Colonic mucosa (tissue), 4 donors: ENCODE measurements at places on chromosomes 12 and 14.

- DNase-seq = no peak
Observed at GRCh38 chr12:74235342-74235741, 302.3 kb upstream of the ATXN7L3B start.

GRCh38 chr12:27875677-27876076 is 95.6 kb upstream of the MANSC4 start:
- no peak for DNase-seq

DNA sequence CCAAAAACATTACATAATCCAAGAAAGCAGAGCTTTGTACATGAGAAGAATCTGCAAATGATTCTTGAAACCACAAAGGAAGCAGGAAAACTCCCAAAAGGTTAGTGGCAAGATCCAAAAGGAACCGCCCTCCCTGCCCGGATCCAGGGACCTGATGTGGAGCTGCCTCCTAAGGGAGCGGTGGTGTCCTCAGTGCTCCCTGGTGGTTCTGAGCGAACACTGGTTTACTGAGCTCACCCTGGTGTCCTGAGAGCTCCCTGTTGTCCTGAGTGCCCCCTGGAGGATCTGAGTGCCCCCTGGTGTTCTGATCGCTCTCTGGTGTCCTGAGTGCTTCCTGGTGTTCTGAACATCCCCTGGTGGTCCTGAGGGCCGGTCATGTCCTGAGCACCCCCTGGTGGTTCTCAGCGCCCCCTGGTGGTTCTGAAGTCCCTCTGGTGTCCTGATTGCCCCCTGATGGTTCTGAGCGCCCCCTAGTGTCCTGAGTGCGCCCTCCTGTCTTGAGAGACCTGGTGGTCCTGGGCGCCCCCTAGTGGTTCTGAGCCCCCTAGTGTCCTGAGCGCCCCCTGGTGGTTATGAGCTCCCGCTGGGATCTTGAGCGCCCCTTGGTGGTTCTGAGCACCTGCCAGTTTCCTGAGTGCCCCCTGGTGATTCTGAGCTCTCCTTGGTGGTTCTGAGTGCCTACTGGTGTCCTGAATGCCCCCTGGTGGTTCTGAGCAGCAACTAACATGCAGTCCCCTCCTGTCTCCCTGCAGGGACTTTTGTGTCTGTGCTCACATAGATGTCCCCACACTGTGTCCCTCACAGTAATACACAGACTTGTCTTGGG is 891.1 kb downstream of the TMEM121 start:
- DNase-seq = peak; percentile 56

DNA sequence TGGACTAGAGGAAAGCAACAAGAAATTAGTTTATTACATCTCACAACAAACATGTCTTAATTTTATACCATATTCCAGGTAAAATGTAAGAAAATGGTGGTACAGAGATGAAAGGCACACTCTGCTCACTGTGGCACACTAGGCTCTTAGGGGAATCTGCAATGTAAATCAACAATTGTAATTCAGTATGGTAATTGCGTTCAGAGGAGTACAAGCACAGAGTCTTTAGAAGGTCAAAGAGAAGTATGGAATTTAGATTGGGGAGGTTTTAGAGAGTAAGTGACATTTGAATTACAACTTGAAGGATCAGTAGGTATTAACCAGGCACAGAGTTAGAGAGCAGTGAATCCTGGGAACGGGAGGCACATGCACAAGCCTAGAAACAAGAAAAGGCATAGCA is 694.0 kb upstream of the USP15 start:
- no peak for DNase-seq
